ENCODE measurements at places on chromosomes 7 and 10. TPM values are rescaled to one million over a fixed set of nuclear protein-coding genes. Genes with fewer than 3 reads are reported as not detected.

Gene GRID2IP
- total RNA-seq, result not detected

Gene SFTPA2
- total RNA-seq, result not detected

Gene FRAT1
- total RNA-seq, result 1.9 TPM

Gene SLC25A28
- 23.6 TPM for total RNA-seq

Gene CFAP46
- total RNA-seq, result 1.8 TPM

Gene CUZD1
- 1.0 TPM for total RNA-seq

Gene SFRP4
- total RNA-seq, result 3.7 TPM

Gene GIMAP2
- not detected for total RNA-seq

Gene PFKFB3
- total RNA-seq, result 154 TPM

Gene GCK
- not detected for total RNA-seq

Gene HIF1AN
- 20.5 TPM for total RNA-seq

Gene MYH16
- 0.25 TPM for total RNA-seq

Gene PKD2L1
- 0.38 TPM for total RNA-seq

Gene IFIT1B
- not detected for total RNA-seq

Gene PPP1R9A
- 4.4 TPM for total RNA-seq

Gene TMEM196
- total RNA-seq, result not detected

Gene LAMB1
- total RNA-seq, result 118 TPM

Gene AP5Z1
- 27.6 TPM for total RNA-seq

Gene PAPOLB
- total RNA-seq, result not detected

Gene CTNNA3
- not detected for total RNA-seq

Gene FOXK1
- total RNA-seq, result 9.3 TPM

Gene OR2F2
- total RNA-seq, result not detected

Gene LRRD1
- total RNA-seq, result not detected

Gene EEPD1
- total RNA-seq, result 58.3 TPM

Gene AZGP1
- total RNA-seq, result not detected

Gene CTTNBP2
- total RNA-seq, result 0.67 TPM

Gene ASNS
- 58.8 TPM for total RNA-seq

Gene GNAT3
- total RNA-seq, result not detected

Gene DNAJC12
- total RNA-seq, result 49.6 TPM

Gene PLAU
- total RNA-seq, result 87.2 TPM

Gene OR9A2
- not detected for total RNA-seq

Gene C7orf33
- not detected for total RNA-seq

Gene C10orf53
- not detected for total RNA-seq

Gene STEAP4
- total RNA-seq, result 0.06 TPM

Gene UTF1
- not detected for total RNA-seq

Gene APBB1IP
- 5.0 TPM for total RNA-seq

Gene TMEM236
- 0.05 TPM for total RNA-seq

Gene SRRT
- total RNA-seq, result 148 TPM

Gene SMC3
- total RNA-seq, result 55.2 TPM

Gene WDFY4
- total RNA-seq, result 0.06 TPM

Gene PRRT4
- total RNA-seq, result 0.26 TPM

Gene C7orf57
- total RNA-seq, result 0.35 TPM

Gene MMD2
- not detected for total RNA-seq

Data from A549 treated with dexamethasone at 1 μM for 4 hours (cell line).